ENCODE measurements at places on chromosomes 11 and 22.
A peak's percentile ranks its signal among the peaks of the same experiment; 100 is the strongest.

DNA sequence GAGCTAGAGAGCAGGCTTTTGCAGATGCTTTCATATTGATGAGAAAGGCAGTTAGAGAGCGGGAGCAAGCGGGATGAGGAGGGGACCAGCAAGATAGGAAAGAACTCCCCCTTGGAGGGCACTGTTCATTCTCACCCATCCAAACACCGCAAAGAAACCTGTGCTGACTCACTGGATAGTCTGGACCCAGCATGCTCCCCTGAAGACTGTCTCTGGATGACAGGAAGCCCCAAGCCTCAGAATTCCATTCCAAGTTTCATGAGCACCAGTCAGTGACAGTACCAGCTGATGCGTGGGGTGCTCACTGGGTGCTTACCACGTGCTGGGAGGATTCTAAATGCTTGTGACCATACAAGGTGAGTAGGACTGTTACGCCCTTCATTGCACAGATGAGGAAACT lies 34.2 kb downstream of the MICAL3 start:
- DNase-seq, result no peak

- peak; percentile 13 for DNase-seq
Observed at GRCh38 chr11:133202816-133203215, 329.5 kb downstream of the OPCML start.

GRCh38 chr22:47307326-47307725 lies 544.9 kb downstream of the TBC1D22A start:
- peak; percentile 0 for DNase-seq

GRCh38 chr11:59877784-59878183 lies 798 bp upstream of the OOSP3 start:
- DNase-seq, result no peak

GRCh38 chr11:110392056-110392455 lies 37.7 kb upstream of the FDX1 start:
- peak; percentile 69 for DNase-seq

- peak; percentile 32 for DNase-seq
Observed at GRCh38 chr11:111944651-111945051, 7.5 kb downstream of the DIXDC1 start.

- no peak for DNase-seq
Observed at GRCh38 chr11:84950569-84951270, 676.4 kb downstream of the DLG2 start.

GRCh38 chr11:108857382-108857781 lies 192.5 kb downstream of the DDX10 start:
- no peak for DNase-seq

- no peak for DNase-seq
Observed at GRCh38 chr11:131463162-131463561, 92.7 kb downstream of the NTM start.

GRCh38 chr11:107017433-107018218 lies 650 bp downstream of the GUCY1A2 start:
- no peak for DNase-seq

GRCh38 chr11:34602245-34602644 lies 18.6 kb upstream of the EHF start:
- DNase-seq, result no peak

- DNase-seq, result no peak
Observed at GRCh38 chr11:11250470-11250869, 102.6 kb downstream of the CSNK2A3 start.

GRCh38 chr11:16966930-16967671 lies 47.1 kb downstream of the PLEKHA7 start:
- DNase-seq, result no peak

DNA sequence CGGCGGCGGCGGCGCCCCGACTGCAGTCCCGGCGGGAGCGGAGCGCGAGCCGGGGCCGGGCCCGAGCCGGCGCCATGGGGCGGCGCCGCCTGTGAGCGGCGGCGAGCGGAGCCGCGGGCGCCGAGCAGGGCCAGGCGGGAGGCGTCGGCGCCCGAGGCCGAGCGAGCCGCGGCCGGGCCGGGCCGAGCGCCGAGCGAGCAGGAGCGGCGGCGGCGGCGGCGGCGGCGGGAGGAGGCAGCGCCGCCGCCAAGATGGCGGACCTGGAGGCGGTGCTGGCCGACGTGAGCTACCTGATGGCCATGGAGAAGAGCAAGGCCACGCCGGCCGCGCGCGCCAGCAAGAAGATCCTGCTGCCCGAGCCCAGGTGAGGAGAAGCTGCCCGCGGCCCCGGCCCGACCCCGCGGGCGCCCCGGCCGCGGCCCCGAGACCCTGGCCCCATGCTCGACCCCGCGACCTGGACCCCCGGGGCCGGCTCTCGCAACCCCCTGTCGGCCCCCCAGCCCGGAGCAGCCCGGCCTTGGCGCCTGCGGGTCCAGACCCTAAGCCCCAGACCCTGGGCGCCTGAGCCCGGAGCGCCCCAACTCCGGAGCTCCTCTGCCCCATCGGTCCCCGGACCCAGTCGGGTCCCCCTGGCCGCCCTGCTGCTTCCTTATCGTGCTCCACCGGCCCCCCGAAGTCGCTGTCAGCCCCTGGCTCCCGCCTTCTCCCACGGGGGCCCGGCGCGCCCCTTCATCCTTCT lies at the start of gene GRK2:
Gene GRK2, plus strand, starts transcription at position 25 of the 739 bp plus-strand sequence. Its CDS starts 227 bp downstream, at position 252.
- peak; percentile 72 for DNase-seq

DNA sequence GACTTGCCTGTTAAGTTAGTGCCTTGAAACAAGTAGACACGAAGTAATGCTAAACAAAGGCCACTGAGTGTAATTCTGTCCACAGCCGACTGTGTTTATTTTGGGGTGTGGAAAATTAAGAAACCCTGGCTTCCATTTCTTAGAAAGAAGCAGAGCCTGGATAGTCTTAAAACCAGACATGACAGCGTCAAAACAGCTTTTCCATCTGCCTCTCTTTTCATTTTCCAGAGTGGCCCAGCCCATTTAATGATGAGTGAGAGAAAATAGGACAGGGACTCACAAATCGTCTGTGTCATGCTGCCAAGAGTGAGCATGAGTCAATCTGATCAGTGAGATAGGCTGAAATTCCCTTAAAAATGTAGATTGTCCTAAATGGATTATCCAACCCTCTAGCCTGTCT lies 485.9 kb downstream of the JRKL start:
- DNase-seq, result no peak

DNA sequence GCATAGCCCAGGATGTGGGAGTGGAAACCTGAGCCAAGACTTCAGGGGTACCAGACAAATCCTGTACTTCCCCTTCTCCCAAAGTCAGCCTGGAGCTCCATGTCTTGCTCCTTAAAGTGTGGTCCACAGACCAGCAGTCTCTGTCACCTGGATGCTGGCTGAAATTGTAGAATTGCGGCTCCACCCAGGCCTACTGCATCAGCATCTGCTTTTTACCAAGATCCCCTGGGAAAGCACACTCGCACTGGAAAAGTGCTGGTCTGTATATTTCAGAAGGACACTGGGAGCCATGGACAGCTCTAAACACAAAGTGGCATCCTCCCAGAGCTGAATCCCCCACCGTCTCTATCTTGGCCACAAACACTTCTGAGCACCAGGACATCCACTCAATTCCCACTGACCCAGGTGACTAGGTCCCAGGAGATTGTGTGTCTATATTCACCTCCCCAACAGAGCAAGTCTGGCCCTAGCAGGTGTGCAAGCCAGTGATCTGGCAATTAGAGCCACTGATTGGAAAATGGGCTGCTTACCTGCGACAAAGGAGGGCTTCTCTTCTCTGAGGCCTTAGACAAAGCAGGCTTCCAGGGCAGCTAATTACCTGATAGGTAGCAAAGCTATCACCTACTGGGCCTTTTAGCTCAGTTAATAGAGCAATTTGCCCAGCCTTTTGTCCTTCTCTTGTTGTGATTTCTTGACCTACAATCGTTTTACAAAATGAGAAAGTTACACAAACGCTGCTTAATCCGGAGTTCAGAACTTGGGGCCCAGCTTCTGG lies 443.3 kb downstream of the MN1 start:
- DNase-seq, result no peak

DNA sequence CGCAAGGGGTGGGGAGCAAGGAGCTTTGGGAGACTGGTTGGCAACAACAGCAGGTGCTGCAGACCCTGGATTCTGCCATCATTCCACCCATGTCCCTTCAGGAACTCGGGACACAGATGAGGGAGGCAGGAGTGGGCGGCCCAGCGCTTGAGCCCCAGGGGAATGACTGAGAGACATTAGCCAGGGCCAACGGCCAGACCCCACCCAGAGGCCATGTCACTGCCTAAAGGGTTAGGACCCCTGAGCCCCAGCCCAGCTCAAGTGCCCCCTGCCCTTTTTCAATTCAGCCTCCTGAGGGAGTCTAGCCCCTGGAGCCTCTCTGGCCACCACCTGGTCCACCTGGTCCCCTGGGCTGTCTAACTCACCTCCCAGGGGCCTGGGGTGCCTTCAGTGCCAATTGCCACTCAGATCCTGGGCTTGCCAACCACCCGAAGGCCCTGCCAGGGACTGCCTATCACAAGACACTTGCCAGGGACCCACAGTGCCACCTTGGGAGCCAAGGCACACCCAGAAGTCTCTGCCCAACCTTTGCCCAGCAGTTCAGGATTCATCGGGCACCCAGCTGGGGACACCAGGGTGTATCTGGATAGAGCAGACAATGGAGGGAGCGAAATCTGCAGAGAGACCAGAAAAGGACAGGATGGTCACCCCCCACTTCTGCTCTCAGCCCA lies 16.6 kb downstream of the MFNG start:
- no peak for DNase-seq

GRCh38 chr22:41700108-41700364 lies 733 bp downstream of the MEI1 start:
- DNase-seq, result no peak

DNA sequence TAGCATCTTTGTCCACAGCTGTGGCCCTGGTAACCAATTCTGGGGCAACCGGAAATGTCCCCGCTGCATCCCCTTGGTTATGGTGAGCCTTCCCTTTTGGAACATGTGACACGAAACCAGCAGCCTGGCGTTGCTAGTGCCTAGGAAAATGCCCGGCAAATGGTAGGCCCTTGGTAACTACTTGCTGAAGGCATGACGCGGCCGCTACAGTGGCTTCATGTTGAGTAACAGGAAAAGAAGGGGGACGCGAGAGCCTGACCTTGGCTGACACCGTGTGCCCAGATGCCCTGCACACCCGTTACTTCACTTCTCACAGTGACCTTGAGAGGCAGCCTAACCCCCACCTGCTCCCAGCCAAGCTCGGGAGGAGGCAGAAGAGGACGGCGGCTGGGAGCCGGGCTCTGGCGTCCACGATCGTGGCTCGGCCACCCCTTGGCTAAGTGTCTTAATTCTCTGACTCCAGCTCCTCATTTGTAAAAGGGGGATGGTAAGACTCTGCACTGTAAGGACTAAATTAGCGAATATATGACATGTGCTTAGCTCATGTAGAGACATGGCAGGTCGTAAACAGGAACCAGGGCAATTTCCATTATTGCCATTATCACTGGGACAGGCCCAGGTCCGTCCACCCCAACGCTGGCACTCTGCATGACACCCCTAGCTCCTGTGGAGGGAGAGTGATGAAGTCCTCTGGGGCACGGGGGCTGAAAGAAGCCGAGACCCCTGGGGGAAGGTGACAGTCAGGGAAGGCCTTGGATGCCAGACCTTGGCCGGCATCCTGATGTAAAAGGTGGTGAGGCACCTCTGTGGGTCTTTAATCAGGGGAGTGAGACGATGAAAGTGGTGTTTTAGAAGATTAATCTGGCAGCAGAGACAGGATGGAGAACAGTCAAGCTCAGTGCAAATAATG lies 18.9 kb downstream of the IFT27 start:
- DNase-seq, result no peak

DNA sequence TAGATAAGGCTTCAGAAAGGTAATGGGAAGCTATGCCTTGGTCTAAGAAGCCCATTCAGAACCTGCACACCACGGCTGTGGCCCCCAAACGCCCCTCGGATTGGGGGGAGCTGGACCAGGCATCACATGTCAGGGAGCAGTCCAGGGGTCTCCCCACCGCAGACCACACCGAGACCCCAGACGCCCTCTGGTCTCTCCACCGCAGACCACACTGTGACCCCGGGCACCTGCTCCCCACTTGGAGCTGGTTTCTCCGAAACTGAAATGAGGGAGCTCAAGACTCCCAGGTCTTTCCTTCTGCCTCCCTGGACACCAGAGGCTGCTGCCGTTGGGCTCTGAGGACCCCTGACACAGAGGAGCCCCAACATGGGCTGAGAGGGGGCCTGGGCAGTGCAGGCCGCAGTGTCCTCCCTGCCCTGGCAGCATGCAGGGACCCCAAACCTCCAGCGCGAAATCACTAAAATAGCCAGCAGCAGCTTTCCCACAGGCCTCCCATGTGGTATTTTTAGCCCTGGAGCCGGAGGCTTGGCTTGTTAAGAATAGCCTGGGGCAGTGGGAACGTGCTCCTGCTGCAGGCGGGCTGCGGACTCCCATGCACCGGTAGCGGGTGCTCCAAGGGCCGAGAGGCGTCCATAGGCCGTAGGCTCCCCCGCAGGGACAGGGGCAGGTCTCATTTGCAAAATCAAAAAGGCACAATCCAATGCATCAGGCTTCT lies 7.7 kb downstream of the LINC01488 start:
- no peak for DNase-seq

DNA sequence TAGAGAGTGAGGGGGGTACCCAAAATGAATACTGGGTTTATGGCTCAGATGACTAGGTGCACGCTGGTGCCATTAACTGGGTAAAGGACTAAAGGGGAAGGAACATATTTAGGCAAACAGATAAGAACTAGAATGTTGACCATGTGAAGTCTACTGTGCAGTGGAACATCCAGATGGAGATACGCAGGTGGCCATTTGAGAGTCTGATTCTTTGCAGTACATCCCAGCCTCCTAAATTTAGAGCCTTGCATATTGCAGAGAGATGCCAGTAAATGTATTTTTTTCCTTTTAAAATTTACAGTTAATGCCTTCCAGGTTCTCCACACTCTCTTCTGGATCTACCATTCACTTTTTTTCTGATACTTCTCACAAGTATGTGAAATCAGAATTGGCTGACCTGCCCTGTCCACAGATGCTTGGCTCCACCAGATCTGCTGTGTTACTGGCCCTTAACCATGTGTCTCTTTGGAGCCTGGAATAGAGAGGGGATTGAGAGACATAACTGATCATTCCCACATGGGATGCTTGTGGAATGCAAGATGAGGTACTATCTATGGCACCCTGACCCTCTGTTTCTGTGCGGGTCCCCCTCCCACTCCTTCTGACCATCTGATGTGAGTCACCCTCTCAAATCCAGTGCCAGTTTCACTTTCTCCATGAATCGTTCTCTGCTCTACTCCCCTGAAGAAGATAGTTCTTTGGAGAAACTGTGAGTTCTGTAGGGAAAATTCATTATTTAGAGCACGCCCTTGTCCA lies 77.0 kb upstream of the NCAM1 start:
- DNase-seq, result peak; percentile 33

All from suppressor macrophage treated with lipopolysaccharide for 4 hours (primary cell).